ENCODE measurements at places on chromosomes 2 and 18.

DNA sequence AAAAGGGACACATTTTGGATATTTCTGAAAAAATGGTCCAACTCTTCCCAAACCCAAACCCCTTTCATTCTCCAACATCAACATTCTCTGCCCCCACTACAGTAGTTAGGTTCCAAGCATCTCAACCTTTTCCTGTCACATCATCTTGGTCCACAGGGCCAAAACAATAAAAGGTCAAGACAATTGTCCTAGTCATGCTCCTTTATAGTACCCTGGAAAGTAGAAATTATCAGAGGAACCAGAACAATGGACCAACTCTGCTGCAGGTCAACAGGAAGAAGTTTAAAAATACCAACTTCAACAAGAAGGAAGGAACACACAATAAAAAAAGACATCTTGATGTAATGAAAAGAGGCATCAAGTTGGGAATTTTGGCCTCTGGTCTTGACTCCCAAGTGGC lies 36.1 kb downstream of the CLASP1 start:
- no peak for DNase-seq

GRCh38 chr2:169035887-169036286 lies 4.8 kb upstream of the ABCB11 start:
- DNase-seq = no peak

DNA sequence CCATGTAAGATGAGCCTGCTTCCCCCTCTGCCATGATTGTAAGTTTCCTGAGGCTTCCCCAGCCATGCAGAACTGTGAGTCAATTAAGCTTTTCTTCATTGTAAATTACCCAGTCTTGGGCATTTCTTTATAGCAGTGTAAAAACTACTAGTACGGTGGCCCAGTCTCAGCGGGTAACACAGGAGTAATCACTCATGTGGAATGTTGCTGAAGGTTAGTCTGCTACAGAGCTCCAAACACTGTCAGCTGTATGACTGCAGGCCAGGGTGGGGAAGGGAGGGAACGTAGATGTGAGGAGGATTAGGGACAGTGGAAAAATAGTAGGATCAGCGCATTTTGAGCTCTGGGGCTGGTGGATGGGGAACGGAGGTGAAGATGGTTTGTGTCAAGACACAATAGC lies 711.2 kb upstream of the SOX11 start:
- DNase-seq = no peak

- no peak for DNase-seq
Measured at GRCh38 chr2:157748371-157749142, 119.9 kb upstream of the ACVR1C start.

GRCh38 chr2:197369933-197370320 lies 59.3 kb upstream of the ANKRD44 start:
- peak; percentile 60 for DNase-seq

DNA sequence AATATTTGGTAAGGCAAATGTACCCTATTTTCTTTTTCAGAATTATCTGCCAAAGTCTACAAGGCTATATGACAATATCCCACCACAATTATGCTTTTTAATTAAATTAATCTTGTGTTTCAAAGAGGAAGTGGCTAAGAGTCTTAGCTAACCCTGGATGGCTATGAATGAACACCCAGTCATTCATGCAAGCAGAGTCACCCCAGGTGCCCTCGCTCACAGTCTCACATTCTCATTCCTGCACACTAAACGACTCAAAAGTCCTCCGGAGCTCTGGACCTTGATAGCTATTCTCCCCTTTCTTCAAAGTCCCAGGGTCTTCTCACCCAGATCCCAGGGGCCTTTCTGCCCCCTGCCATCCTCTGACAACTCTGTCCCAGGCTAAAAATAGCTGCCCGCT lies 42.1 kb upstream of the MRPL19 start:
- DNase-seq = no peak

GRCh38 chr2:30522421-30522820 lies 75.4 kb downstream of the LCLAT1 start:
- no peak for DNase-seq

DNA sequence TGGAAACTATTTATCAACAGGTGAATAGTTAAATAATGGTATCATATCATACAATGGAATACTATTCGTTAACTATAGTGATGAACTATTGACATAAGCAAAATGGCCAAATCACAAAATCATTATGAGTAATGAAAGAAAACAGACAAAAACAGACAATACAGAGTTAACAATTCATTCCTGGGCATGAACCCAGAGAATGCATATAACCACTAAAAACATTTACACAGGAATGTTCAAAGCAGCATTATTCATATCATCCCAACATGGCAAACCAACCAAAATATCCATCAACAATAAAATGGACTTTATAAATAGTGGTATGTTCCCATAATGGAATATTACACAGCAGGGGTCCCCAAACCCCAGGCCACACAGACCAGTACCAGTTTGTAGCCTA lies 131.2 kb upstream of the CYP1B1 start:
- no peak for DNase-seq

DNA sequence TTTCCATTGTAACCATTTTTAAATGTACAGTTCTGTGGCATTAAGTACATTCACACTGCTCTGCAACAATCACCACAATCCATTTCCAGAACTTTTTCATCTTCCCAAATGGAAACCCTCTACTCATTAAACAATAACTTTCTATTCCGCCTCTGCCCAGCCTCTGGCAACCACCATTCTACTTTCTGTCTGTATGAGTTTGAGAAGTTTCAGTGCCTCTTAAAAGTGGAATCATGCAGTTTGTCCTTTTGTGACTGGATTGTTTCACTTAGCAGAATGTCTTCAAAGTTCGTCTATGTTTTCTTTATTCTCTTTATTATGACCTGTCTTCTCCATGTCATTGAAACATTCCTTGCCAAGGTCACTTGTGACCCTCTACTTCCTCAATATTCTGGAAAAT lies 22.0 kb upstream of the PELI1 start:
- no peak for DNase-seq

DNA sequence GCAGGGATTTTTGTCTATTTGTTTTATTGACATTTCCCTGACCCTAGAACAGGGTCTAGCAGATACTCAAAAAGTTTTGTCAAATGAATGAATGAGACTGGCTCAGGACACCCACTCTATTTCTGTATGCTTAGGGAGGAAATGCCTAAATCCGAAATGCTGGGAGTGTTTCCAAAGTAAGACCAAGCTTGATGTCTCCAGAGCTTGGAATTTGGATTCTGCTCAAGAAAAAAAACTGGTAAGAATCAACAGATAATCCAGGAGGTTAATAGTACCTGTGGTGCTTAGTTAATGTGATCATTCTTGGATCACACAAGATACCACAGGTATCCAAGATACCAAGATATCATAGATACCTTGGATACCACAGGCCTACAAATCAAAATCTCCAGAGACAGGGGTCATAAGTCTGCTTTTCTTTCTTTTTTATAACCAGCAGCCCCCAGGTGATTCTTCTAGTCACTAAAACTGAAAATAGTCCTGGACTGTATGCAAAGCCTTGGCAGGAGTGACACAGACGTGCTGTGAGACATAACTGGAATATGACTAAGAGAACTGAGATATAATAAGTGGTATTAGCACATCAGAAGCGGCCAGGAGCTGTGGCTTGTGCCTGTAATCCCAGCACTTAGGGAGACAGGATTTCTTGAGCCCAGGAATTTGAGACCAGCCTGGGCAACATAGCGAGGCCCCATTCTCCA lies 39.9 kb upstream of the SP3 start:
- no peak for DNase-seq

DNA sequence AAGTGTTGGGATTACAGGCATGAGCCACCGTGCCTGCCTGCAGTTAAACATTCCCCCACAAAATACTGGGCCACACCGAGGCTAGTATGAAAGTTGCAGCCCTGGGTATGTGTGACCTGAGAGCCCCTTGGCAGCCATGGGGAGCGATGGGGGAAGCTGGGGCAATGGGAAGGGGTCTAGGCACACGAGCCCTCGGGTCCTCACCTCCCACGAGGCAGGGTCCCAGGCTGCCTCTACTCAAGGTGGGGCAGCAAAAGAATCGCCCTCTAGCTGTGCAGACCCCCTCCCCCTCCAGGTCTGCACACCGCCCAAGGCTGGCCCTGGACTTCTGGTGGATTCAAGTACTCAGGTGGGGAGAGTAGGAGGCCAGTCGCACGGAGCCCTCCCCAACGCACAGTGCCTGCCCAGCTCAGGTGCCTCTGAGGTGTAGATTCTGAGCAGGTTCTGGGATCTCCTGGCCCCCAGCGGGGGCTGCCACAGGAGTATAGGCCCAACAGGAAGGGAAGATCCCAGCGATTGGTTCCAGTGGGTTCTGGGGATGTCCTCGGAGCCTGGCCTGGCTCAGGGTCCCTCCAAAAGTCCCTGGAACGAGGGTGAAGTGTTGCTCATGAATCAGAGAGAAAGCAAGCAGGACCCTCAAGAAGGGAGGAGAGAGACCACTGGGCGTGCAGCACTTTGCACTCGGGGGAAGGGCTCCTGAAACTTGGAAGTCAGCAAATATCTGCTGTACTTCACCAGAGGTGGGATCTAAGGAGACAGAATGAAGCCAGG lies 2.6 kb downstream of the GPR35 start:
- no peak for DNase-seq

- DNase-seq = no peak
Measured at GRCh38 chr18:67875060-67875459, 358.5 kb upstream of the DSEL start.

DNA sequence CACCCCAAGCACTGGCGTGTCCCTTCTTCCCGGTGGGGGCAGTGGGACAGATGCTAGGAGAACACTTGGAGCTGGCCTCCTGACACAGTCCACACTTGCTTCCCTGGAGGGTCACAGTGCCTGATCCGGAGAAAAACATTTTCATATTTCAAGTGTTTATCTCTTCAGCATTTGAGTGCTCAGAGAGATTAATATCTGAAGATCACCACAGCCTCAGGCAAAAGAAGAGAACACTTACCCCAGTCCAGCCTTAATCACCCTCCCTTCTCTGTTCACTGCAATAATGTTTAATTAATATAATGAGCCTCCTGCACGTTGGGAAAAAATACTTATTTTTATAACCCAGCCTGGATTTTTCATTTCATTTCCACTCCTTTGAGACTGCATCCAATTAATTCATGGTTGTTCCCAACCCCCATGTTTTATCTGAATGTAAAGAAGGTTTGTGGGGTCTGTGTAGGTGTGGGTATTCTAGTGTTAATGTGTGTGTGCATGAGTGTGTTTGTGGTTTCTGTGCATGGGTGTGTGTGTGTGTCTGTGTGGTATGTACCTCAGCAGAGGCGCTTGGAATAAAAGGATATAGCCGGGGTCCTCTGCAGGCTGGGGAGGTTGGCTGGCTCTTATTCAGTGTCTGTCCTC lies 72.1 kb downstream of the NRP2 start:
- DNase-seq = no peak

- peak; percentile 14 for DNase-seq
Measured at GRCh38 chr2:121483846-121484245, 46.8 kb upstream of the RNU4ATAC start.

GRCh38 chr2:220353897-220354296 lies 726.5 kb downstream of the SLC4A3 start:
- DNase-seq = no peak

GRCh38 chr2:103161456-103162289 lies 399.8 kb downstream of the TMEM182 start:
- DNase-seq = peak; percentile 80

- peak; percentile 28 for DNase-seq
Measured at GRCh38 chr2:219171231-219171651, 1.4 kb upstream of the SLC23A3 start.

- DNase-seq = no peak
Measured at GRCh38 chr2:230935130-230935430, 10.0 kb upstream of the GPR55 start.

DNA sequence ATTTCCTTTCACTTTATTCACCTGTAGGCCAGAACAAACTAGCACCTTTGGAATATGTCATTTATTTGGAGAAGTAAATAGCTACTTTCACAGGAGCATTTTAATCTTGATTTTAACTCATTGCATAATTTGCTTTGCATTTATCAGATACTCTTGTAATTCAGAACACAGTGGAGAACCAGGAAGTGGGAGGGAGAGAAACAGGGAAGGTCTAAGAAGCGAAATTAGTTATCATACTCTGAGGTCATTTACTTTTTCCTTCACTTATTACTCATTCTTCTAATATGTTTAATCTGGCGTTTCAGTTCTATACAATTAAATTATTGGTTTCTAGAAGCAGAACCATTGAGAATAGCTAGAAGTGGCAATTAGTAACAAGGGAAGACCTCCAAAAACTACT lies 20.7 kb downstream of the RBM44 start:
- DNase-seq = no peak

GRCh38 chr2:23592898-23593751 lies 208.1 kb downstream of the KLHL29 start:
- no peak for DNase-seq

DNA sequence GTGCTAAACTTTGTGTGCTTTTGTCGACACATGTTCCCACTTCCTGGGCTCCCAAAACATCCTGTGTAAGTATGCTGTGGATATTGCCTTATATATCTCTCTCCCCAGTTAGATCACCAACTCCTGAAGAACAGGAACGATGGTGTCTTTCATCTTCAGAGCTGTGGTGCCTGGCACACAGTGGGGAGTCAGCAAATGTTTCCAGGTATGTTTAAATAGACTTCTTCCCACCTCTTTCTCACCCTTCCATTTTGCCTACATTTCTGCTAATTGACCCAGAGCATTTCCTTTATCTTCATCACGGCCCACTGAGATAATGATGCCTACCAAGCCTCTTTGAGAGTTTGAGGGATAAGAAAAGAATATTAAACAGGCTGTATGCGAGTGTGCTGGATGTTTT lies 60.7 kb downstream of the RND3 start:
- no peak for DNase-seq

DNA sequence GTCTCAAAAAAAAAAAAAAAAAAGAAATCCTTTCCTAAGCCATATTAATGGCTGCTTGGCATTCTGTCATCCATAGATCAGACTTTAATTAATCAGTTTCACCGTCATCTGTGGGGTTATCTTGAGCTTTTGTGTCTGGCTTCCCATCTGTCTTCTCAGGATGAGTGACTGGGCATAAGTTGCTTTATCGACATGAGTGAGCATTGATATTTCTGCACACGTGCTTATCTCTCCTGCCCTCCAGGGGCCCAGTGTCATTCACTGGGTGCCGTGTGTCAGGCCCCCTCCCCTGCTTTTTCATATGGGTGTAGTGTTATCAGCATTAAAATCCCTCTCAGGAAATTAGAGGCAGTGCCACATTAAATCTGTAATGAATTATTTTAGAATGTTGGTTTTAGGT lies 65.6 kb downstream of the SH3BP4 start:
- no peak for DNase-seq

DNA sequence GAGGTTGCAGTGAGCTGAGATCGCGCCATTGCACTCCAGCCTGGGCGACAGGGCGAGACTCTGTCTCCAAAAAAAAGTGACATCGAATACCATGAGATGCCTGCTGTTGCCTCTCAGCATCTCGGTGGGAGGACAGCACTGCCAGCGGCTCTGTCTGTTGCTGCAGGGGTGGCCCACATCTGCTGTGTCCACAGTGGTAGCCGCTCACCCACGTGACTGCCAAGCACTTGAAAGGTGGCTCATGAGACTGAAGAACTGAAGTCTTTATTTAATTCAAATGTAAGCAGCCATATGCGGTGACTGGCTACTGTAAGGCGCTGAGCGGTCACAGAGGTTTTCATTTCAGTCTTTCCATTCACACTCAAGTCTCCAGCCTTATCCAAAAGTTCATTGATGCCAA lies 25.8 kb downstream of the IMPA2 start:
- no peak for DNase-seq

GRCh38 chr2:150752229-150752628 lies 264.8 kb upstream of the RND3 start:
- DNase-seq = no peak

All from Kasumi-1 (cell line).